ENCODE measurements at places on chromosomes 7 and 10.

GRCh38 chr10:120541984-120542383 is 85.0 kb downstream of the PLPP4 start:
- peak; percentile 35 for DNase-seq

- no peak for DNase-seq
These were observed 84.0 kb downstream of the ORC5 start for GRCh38 chr7:104123786-104124185.

- DNase-seq = no peak
These were observed 2.8 kb downstream of the CALML3 start for GRCh38 chr10:5527332-5528200.

DNA sequence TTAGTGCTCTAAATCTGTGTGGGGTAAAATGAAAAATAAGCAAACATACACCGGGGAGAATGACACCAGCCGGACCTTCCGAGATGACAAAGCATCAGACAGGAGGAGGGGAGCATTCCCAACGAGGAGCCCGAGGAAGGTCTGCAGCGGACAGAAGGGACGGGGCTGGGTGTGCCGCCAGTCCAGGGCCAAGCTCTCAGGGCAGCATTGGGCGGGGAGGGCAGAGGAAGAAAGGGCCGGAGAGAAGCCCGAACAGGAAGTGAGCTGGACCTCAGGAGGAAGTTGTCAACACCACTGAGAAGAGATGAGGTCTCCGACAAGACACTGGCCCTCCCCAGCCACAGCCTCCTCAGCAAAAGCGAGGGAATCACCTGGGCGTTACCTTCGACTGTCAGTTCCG is 182.6 kb upstream of the RNF32 start:
- DNase-seq = no peak

GRCh38 chr10:7199152-7199760 is 211.6 kb downstream of the SFMBT2 start:
- DNase-seq = peak; percentile 63

GRCh38 chr7:48009954-48010353 is 19.0 kb downstream of the SUN3 start:
- no peak for DNase-seq

- DNase-seq = no peak
These were observed 30.4 kb downstream of the GET4 start for GRCh38 chr7:906776-907157.

GRCh38 chr7:36262309-36263094 is 109.4 kb downstream of the EEPD1 start:
- DNase-seq = no peak

DNA sequence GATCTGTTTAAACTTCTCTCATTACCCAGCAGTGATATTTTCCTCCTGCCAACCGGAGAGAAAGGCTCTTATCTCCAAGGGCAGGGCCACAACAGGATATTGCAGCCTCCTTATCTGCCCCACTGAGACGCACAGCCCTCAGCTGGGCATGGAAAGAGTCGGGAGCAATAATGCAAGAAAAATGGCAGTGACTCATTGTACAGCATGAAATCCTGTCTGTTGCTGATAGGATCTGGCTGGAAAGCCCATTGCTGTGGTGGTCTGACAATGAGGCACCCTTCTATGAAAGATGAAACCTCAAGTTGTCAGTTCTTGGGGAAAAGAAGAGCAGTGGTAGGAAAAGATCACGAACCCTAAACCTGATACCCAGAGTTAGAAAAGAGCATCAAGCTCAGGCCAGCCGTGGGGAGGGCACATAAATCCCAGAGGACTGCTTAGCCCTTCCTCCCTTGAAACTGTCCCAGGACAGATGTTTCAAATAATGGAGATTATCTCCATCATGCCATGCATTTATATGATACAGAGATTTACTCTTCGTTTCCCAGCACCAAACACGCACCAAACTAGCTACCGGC is 47.0 kb upstream of the FIGNL1 start:
- no peak for DNase-seq

- no peak for DNase-seq
These were observed 333.9 kb upstream of the SMIM30 start for GRCh38 chr7:113452245-113452644.

GRCh38 chr7:157476201-157476600 is 139.4 kb downstream of the DNAJB6 start:
- DNase-seq = no peak

- DNase-seq = no peak
These were observed 8.8 kb upstream of the INTS1 start for GRCh38 chr7:1512781-1513656.

Measured in astrocyte of the cerebellum (primary cell).